NCI-H2171 (cell line): ENCODE measurements at places on chromosomes 3 and 15.

DNA sequence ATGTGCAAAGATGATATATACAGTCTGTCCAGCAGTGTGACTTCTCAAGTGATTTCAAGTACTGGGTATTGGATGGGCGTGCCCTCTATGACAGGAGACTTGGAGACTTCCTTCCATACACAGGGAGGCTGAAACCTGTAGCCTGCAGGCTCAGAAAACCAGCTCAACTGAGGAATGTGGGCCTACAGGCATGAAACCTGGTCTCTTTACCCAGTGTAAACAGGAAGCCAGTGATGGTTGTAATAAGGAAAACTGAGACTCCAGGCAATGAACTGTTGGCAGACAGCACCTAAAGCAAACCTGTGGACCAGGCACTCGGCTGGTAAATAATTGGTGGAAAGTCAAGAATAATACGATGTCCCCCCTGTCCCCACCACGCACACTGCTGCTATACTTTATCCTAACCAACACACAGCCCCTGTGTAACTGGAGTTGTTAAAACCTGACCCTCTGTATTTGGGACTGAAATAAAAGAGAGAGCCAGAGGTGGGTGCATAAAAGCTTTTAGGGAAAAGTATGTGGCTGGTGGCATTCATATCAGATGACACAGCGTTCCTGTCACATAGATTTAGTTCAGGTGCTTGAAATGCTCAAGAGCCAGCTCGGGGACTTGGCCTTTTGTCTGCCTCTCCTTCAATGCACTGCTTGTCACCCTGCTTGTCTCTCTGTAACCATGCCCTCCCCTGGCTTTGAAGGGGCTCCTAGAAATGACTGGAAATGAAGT is 144.7 kb downstream of the TPRG1 start:
- DNase-seq, result no peak

- DNase-seq, result no peak
These were observed 90.0 kb downstream of the ANO10 start for GRCh38 chr3:43531835-43532234.

- DNase-seq, result no peak
These were observed 982.2 kb upstream of the SEMA6D start for GRCh38 chr15:46735115-46735514.

GRCh38 chr3:89067736-89068135 is 39.7 kb upstream of the EPHA3 start:
- DNase-seq, result no peak

DNA sequence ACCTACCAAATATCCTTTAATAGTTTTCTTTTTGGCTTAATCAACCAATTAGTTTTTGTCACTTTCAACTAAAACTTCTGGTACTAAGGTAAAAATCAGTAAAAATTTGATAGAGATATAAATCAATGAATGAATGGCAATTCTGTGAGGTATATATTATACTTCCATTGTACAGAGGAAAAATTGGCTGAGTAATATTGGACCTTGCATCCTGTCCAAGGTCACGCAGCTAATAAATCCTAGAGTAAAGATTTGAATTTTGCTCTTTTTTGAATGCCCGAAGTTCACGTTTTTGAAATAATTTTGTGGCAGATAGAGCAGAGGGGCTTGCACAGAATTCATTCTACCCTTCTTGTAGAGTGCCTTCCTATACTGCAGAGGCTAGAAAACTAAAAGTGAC is 81.1 kb upstream of the ZNF280D start:
- no peak for DNase-seq

DNA sequence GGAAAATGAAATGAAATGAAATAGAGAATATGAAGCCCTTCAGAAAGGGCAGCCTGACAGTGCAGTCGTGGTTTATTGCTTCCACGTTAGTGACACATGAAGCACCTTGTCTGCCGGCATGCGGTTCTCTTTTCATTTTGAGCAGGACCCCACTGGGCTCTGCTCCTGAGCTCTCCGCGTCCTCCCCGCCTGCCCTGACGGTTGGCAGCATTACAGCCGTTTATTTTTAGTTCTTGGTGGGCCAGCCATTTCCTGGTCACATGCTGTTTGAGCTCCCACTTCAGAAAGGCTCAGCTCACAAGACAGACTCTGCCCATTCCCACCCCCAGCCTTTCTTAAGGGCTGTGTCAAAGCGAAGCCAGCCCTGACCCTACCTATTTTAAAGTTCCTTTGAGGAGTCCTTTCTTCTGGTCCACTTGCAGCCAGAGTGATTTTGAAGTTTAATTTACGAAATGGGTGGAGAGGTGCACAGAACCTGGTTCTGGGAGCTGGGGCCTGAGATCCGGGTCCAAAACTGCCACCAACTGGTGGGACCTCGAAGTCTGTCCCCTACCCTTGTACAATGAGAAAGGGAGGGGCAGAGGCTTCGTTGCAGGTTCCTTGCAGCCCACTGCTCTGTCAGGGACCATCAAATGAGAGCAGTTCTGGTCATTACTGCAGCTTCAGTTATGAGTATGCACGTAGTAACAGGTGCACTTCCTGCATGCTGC is 60.1 kb downstream of the MGLL start:
- DNase-seq, result no peak

- no peak for DNase-seq
These were observed at the start of gene CGNL1 for GRCh38 chr15:57375827-57376695. TSS of gene CGNL1 (plus strand) at chr15:57376505. CDS start at chr15:57438000, 61,495 bp downstream.

DNA sequence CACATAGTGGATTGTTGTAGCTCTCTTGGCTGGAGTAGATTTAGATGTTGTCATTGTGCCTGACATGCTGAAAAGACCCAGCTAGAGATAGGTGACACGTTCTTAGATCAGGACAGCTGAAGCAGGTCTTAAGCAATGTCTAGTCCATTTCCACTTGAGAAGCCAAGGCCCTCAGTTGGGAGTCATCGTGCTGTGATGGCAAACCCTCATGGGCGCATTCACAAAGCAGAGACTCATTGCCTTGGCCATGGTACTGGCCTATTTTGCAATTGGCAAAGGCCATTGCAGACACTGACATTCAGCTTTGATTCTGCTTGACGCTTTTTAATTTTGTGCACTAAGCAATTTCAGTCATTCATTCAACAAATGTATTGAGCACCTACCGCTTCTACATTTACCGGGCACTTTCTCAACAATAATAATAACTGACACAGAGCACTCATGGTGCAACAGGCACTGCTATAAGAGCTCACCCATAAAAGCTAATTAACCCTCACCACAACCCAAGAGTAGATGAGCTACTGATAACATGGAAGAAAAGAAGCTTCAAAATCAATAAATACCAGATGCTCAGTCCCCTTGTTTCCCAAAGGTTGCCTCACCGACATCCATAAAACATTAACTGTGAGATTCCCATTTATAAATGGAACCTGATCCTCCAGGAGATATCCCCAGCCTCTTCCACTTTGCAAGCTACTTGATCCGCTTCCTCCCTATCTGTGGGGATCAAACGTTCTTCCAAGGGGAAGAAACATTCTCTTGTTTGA is 200.1 kb downstream of the TLE3 start:
- peak; percentile 83 for DNase-seq

GRCh38 chr3:5012367-5012766 is 33.1 kb downstream of the BHLHE40 start:
- no peak for DNase-seq

DNA sequence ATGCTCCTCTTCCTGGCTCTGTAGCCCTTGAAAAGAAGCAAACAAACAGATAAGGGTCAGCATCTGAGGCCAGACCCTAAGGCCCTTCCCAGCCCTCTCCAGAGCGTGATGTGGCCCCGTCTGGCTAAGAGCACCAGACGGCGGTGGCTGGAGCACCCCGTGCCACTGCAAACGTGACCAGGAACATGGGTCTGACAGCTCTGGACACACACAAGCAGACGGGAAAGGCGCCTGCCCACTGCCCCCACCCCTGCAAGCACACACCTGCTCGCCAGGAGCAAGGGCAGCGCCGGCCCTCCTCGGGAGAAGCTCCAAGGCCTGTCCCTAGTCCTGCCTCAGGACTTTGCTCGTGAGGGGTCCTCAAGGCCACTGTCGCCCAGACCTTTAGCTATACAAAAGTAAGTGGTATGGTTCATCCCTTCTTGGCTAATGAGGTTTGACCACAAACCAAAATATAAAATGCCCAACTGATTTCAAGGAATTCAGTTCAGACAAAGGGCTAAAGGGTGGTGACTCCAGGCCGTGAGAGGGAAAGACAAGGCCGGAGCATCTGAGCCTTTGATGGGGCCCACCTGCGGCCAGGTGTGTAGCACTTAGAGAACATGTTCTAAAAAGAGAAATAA is 90.4 kb downstream of the XXYLT1 start:
- DNase-seq, result no peak

- DNase-seq, result no peak
These were observed 2.0 kb downstream of the DISP2 start for GRCh38 chr15:40360015-40360414.

GRCh38 chr3:53753518-53754183 is 92.6 kb downstream of the CHDH start:
- no peak for DNase-seq

DNA sequence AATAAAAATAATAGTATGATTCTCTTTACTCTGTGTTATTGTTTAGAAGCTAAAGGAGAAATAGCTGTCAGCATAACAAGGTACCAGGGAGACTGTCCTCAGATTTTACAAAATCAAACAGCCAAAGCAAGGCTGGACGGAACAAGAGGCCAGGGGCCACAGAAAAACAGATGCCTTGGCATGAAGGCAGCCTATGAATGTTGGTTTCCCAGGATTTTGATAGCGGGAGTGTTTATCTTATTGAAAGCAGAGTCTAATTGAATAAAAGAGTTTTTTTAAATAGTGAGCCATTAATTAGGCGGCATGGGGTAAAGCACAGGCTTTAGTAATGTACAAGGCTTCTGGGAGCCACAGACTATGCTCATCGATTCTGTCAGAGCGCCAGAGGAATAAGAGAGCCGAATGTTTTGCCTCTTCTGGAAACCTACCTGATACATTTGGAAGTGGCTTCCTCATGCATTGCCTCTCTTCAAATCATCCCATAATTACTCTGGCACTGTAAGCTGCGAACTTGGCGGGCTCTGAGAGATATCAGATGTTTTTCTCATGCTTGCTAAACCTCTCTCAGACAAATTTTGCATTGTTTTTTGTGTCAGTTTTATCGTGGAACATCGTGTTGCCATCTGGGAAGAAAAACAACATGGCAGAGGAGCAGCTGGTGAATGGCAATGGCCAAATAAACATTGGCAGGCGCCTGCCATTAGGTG is 30.4 kb upstream of the TMCO5A start:
- no peak for DNase-seq

GRCh38 chr15:75214293-75215096 is 12.8 kb downstream of the C15orf39 start:
- no peak for DNase-seq

- DNase-seq, result no peak
These were observed 30.1 kb downstream of the BOC start for GRCh38 chr3:113241292-113242095.

- DNase-seq, result no peak
These were observed 1.3 kb upstream of the TMIE start for GRCh38 chr3:46699676-46700523.

DNA sequence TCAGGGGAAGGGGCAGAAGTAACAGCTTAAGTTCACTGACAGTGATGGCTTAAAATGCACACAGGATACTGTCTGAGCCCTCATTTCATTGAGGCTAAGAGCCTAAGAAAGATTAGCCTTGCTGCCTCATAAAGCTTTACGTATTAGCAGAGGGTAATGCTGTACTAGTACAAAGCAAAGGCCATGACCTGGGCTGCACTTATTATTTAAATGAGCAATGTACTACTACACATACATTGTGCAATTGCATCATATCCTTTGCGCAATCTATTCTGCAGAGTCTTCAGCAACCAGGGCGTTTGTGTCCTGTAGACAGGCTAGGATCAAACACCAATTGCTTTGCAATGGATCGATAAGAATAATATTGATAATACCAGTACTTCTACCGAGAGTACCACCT is 221.8 kb downstream of the TPRG1 start:
- no peak for DNase-seq

GRCh38 chr3:38479431-38480092 is 16.6 kb upstream of the EXOG start:
- no peak for DNase-seq

- no peak for DNase-seq
These were observed 1.2 kb downstream of the CHST2 start for GRCh38 chr3:143120716-143121240.

GRCh38 chr15:89385596-89386331 is 51.1 kb upstream of the POLG start:
- no peak for DNase-seq
